Thymus (tissue), 14 donors: ENCODE measurements at places on chromosomes 6 and 20. TPM values are rescaled to one million over a fixed set of nuclear protein-coding genes. Genes with fewer than 3 reads are reported as not detected.

LAMA5 gene
- 12.8 TPM for total RNA-seq

ALDH5A1 gene
- total RNA-seq = 35.1 TPM

DNA sequence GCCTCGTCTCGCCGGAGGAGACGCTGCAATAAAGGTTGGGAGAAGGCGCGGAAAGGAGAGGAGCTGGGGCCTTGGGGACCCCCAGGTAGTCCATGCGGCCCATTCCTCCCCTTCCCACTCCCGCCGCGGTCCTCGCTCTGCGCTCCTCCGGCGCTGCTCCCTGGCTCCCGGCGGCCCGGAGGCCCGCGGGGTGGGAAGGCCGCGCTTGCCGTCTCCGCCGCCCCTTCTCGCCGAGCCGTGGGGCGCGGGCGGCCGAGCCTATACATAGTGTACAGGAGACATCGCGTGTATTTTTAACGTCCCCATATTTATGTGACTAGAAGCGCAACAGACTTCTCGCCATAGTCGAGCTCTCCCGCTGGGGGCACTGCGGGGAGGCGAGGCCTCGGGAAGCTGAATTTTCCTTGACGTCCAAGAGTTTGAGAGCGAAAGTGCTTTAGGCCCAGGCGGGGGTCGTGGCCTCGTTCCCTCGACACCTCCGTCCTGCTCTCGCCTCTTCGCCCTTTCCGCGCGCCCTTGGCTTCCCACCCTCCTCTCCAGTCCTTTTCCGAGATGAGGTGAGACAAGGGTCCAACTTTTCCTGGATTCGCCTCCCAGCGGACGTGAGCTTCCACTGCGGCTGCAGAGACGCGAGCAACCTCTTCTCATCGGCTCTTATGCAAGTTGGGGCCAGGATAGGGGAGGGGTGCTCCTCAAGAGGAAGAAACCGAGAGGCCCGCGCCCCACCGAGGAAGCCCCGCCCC is 29.0 kb downstream of the SLC12A5 start:
- no peak for DNase-seq

- no peak for DNase-seq
Measured at GRCh38 chr6:63790334-63790733, 154.7 kb downstream of the PHF3 start.
